Effector CD4-positive, alpha-beta T cell (primary cell): ENCODE measurements at places on chromosomes 3 and 15.

- no peak for DNase-seq
These were observed 9.5 kb downstream of the ZBTB47 start for GRCh38 chr3:42662813-42663535.

GRCh38 chr3:66093981-66094380 is 55.3 kb upstream of the MAGI1 start:
- DNase-seq = no peak

DNA sequence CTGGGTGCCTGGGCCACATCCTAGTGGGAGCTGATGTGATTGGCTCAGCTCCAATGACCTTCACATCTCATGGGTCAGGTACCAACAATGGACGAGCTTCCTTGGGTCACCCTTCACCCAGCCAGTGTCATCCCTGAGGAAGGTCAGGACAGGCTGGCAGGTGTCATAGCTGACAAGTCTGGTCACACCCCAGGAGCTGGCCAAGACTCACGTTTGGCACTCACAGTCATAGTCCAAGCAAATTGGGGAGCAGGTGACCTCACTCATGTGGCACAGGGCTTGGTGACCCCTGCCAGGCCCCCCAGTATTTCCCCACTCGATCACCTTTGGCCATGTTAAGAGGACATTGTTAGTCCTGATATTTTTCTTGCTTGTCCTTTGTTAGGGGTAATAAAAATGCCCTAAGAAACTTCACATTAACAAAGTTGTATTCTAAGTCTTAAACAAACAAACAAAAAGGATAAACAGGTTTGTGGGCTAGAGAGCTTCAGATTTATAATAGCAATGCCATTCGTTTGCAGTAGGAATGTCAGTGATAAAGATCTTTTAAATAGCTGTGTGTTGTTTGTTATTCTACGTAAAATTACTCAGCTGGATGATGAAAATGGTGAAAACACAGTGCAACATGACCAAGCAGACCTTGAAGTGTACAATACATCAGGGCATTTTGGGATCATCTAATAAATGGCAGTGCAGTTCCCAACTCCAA is 79.5 kb upstream of the POMGNT2 start:
- no peak for DNase-seq

GRCh38 chr3:158086776-158087175 is 19.4 kb downstream of the SHOX2 start:
- DNase-seq = no peak

GRCh38 chr3:52080830-52081719 is 24.7 kb upstream of the DUSP7 start:
- DNase-seq = no peak

DNA sequence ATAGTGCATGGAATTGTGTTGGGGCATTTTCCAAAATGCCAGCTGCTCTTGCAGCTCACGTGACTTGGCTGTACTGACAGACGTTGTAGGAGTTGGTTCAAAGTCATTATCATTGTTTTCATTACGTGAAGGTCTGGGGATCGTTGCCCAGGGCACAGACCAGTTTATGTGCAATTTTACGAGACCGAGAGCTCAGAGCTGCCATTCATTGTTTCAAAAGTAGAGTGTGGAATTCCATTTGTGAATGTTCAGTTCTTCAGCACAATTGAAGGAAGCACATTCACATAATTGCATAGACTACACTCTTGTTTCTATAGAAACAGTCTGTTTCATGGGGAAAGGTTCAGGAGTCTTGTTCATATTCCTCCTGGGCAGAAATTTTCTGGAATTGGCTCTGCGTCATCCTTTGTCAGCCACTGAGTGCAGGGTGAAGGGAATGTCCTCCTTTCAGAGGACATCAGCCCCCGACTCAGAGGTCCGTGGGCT is 54.5 kb downstream of the GABRG3 start:
- DNase-seq = no peak

- no peak for DNase-seq
These were observed 50.5 kb downstream of the SRGAP3 start for GRCh38 chr3:9198899-9199335.
